Activated CD8-positive, alpha-beta memory T cell treated with anti-CD3 and anti-CD28 coated beads for 36 hours (primary cell): ENCODE measurements at places on chromosomes 4 and X. TPM values are rescaled to one million over a fixed set of nuclear protein-coding genes. Genes with fewer than 3 reads are reported as not detected.

The NKX3-2 gene
- total RNA-seq = not detected

The HTN3 gene
- not detected for total RNA-seq

The PLXNA3 gene
- total RNA-seq = 32.8 TPM

The HSFX2 gene
- total RNA-seq = not detected

The FMR1NB gene
- total RNA-seq = not detected

The YY2 gene
- total RNA-seq = 2.0 TPM

The MAGEA9B gene
- not detected for total RNA-seq

The MAGEC3 gene
- not detected for total RNA-seq

The IL15 gene
- total RNA-seq = 0.92 TPM

The WFS1 gene
- 4.9 TPM for total RNA-seq

The MTNR1A gene
- not detected for total RNA-seq

The LEF1 gene
- total RNA-seq = 48.5 TPM

The ADH1A gene
- total RNA-seq = not detected

The OPHN1 gene
- 0.02 TPM for total RNA-seq

The DMP1 gene
- total RNA-seq = not detected

The AFM gene
- not detected for total RNA-seq

The FDCSP gene
- total RNA-seq = not detected
